NCI-H460 (cell line): ENCODE measurements at places on chromosomes 7 and 10.
A peak's percentile ranks its signal among the peaks of the same experiment; 100 is the strongest.

GRCh38 chr10:124150189-124150806, 56.9 kb upstream of the CHST15 start:
- DNase-seq = no peak

GRCh38 chr10:53469383-53469782, 696.8 kb upstream of the MBL2 start:
- no peak for DNase-seq

DNA sequence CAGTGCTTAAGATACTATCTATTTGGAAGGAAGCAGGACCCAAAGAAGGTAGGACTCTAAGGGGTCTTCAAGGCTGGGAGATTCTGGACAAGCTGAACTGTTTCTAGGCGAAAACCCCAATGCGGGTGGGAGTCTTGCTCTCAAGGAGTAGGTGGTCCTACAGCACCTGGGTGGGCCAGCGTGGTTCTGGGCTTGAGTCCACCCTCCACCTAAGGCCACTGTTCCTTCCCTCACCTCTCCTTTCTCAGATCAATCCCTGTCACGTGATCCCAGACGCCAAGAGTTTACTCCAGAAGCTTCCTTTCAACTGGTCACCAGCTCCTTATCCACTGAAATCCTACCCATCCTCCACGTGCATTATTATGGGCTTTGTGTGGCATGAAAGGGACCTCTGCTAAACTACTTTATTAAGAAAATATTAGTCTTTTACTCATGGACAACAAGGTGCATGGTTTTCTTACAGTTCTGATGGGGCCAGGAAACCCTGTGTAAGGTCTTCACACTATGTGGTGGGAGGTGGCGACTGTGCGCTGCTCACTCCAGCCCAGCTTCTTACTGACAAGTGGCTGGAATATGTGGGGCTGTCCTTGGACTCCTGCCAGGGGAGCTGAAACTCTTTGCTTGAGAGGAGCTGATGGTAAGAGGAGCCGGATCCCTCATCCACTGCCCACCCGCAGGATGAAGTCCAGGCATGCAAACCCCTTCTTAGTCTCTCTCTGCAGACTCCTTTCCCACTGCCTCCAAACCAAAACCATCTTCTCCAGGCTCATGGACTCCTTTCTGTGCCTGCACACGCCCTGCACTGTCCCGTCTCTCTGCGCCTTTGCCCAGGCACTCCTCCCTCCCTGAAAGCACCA, 1.6 kb downstream of the ZNF746 start:
- DNase-seq = peak; percentile 57

GRCh38 chr10:15625261-15625660, 94.5 kb downstream of the ITGA8 start:
- DNase-seq = no peak

DNA sequence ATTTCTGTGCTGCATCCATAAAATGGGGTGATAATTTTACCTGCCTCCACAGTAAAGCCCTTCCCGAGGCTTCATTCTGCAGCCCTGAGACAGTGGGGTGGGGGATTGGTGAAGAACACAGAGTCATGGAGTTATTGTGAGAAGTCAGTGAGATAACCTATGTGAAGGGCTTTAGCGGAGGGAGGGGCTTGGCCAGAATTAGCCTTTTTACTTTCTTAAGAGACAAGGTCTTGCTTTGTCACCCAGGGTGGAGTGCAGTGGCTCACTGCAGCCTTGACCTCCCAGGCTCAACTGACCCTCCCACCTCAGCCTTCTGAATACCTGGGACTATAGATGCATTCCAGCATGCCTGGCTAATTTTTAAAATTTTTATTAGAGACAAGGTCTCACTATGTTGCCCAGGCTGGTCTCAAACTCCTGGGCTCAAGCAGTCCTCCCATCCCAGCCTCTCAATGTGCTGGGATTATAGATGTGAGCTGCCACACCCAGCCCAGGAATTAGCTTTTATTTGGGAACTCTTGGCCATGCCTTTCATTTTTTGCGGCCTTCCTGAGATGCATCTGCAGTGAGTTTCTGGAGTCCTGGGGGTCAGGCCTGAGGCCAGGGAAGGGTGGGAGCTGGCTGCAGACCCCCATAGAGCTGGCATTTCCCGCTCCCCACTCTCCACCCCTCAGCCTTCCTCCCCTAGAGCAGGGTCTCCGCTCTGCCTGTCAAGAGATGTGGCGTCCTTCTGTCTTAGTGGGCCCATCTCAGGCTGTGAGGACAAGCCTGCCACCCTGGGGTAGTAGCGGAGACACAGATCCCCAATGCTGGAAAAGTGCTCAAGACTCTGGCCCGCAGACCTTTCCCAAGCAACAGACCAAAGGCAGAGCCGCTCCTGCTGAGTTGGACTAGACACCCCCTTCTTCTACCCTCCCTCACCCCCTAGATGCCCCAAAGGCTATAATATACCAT, 77.0 kb downstream of the ZMIZ1 start:
- DNase-seq = no peak

DNA sequence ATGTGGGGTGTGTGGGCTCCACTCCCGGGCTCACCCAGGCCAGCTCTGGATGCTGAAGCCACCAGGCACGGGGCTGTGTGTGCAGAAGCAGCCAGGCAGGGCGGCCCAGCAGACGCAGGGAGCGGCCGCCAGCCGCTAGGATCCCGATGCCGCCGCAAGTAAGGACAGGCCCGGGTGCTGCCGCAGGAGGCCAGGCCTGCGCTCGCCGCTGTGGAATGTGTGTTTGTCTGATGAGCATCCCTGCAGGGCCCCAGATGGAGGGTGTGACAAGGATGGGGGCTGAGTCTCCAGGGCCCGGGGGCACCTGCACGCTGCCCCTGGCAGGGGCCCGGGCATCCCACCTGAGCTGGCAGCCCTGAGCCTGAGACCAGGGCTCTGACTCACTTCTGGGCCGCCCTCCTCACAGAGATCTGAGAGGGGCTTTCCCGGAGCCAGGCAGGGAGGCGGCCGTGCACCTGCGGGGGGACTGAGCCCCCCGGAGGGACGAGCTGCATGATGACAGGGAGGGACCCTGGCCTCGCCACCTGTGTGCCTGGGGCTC, 101.5 kb downstream of the FOXL3 start:
- no peak for DNase-seq

GRCh38 chr10:84497978-84498377, 169.6 kb downstream of the CCSER2 start:
- no peak for DNase-seq

GRCh38 chr10:61558188-61558587, 104.5 kb upstream of the CABCOCO1 start:
- DNase-seq = no peak

GRCh38 chr7:23175938-23176337, 5.9 kb upstream of the NUP42 start:
- no peak for DNase-seq

GRCh38 chr10:110758898-110759297, 112.8 kb upstream of the PDCD4 start:
- DNase-seq = no peak

GRCh38 chr10:75505840-75506506, 74.5 kb downstream of the LRMDA start:
- DNase-seq = no peak
